Regular cardiac myocyte (primary cell): ENCODE measurements at places on chromosomes 5 and 9. TPM values are rescaled to one million over a fixed set of nuclear protein-coding genes. Genes with fewer than 3 reads are reported as not detected.

Gene WNK2
- not detected in 2 replicates for total RNA-seq

Gene GPX3
- total RNA-seq: 10.5 and 18.6 TPM in 2 replicates

Gene FBP2
- total RNA-seq: not detected in 2 replicates

Gene FOXD4L4
- total RNA-seq: under 0.01 TPM in 2 replicates

Gene PCDHB13
- total RNA-seq: 0.19 and 1.1 TPM in 2 replicates

Gene SPATA31C1
- total RNA-seq: not detected in 2 replicates

Gene CCDC192
- total RNA-seq: not detected in 2 replicates

Gene NSUN2
- total RNA-seq: 42.0 and 82.1 TPM in 2 replicates

Gene CDC25C
- 1.1 and 9.0 TPM in 2 replicates for total RNA-seq

Gene IFNA4
- total RNA-seq: not detected in 2 replicates

Gene AK8
- total RNA-seq: under 0.01 and 0.19 TPM in 2 replicates

Gene CTNNAL1
- 143 and 157 TPM in 2 replicates for total RNA-seq

Gene C5
- 3.7 and 5.2 TPM in 2 replicates for total RNA-seq

Gene CYLC2
- total RNA-seq: not detected in 2 replicates
